AG09319 (cell line): ENCODE measurements at places on chromosomes 7 and 10.

DNA sequence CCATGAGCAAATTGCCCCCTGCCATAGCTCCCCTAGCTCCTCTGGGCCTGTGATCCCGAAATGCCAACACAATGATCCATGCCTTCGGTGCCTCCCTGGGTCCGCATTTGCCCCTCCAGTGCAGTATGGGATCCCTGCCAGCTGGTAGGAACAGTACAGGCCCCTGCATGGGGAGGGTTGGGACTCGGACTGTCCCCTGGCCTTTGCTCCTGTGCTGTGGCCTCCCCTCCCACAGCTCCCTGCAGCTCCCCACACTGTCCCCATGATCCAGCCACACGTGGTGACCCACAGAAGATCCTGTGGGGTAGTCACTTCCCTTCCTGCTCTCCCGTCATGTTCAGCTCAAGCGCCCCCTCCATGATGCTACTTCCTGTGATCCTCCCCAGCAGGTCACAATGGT lies 140.3 kb downstream of the MAPK8 start:
- no peak for DNase-seq

- no peak for DNase-seq
Observed at GRCh38 chr7:33128631-33128989, 754 bp upstream of the BBS9 start.

GRCh38 chr7:66296557-66296956 lies 91.4 kb downstream of the TPST1 start:
- no peak for DNase-seq

DNA sequence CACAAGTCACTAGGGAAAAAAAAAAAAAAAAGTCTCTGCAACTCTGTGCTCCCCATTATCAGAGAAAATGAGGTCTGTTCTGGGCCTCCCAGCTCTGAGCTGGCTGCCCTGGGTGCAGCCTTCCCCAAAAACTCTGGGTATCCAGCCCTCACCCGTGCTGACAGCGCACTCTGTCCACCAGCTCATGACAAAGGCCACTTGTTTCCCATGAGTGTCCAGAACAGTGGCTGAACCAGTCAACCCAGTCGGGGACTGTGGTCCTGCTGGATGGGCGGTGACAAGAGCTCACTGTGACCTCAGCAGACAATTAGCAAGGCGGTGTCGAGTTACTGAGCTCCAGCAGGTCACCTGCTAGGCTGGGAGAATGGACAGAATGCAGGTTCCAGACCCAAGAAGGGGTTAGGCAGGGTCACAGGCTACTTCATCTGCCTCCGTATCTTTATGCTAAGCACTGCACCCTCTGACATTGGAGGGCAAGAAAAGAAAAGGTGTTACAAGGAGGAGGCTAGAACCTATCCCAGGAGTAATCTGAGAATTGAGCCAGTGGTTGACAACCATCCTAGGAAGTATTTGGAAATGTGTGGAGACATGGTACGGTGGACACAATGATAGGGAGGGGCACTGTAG lies 37.2 kb downstream of the DLG5 start:
- DNase-seq, result no peak

DNA sequence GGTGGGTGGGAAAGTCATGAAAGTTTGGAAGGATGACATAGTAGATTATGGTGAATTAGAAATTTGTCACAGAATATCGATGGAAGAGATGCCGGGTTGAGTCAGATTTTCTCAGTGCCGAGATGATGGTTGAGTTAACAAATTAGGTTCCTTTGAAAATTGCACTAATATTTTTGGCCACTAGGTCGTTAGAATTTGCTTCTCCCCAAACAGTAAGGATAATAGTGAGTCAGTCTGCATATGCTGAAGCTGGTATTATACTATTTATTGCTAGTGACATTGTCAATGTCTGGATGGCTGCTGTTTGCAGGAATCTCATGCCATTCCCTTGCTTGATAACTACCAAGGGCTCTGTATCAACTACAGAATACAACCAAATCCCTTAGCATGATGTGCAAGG lies 37.7 kb upstream of the MINDY3 start:
- no peak for DNase-seq

GRCh38 chr7:118183428-118183785 lies 557 bp upstream of the LSM8 start:
- no peak for DNase-seq

- DNase-seq, result no peak
Observed at GRCh38 chr10:131444286-131444685, 132.8 kb upstream of the TCERG1L start.

DNA sequence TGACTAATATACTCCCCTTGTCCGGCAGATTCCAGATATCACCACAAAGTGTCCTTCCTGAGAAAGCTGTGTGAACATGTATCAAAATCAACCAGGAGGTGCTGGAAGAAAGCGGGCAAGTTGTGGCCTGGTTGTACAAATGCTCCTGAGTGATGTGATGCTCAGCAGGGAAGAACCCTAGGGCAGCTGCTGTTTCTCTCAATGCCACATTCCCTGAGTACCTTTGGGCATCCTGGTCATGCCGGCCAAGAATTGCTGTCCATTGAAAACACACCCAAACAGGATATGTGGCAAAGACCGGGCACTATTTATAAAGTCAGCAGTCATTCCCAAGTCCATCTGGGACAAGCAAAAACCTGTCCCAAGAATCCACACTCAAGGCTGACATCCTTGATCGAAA lies 7.8 kb upstream of the ADCY1 start:
- DNase-seq, result no peak

DNA sequence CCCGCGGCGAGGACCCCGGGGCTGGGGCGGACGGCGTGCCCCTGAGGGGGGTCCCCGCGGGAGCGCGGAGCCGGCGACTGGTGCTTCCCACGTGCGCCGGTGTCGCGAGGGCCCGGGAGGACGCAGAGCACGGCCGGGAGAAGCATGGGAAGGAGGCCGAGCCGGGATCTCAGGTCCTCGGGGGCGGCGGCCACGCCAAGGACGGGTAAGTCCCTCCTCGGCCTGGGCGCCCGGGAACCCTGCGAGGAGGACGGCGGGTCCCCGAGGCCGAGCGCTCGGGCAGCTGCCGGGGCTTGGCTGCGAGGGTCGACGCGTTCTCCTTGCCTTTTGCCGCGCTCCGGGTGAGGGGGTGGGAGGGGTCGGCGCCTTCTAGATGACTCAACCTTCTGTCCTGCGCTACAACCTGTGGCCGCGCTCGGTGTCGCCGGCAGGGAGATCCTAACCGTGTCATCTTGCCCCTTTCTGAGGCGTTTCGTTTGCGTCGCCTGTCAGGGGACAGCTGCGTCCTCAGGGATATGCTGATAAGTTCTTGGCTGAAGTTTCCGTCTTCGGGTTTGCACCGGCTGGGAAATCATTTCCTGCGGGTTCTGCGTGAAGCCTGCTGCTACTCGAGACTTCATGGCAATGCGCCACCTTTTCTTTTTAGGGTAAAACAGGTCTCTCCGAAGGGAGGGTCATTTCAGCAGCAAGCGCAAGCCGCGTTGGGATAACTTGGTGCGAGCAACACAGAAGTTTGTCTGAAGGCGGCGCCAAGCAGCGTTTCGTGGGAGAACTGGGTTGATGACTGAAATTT lies 529 bp downstream of the TASOR2 start:
- peak; percentile 31 for DNase-seq

DNA sequence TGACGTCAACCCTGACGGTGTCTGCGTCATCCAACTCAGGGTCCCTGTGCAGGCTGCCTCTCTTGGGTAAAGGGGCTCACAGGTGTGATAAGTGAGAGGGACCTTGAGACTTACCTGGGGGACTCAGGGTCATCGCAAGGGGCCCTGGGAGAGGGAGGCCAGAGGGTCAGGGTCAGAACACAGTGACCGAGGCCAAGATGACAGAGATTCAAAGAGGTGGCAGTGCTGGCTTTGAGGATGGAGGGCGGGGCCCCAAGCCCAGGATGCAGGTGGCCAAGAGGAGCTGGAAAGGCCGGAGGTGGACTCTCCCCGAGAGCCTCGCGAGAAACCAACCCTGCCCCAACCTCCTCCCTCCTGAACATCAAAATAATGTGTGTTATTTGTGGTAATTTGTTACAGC lies 165.2 kb upstream of the PPP2R2D start:
- no peak for DNase-seq

- no peak for DNase-seq
Observed at GRCh38 chr10:31838065-31838464, 90.6 kb downstream of the ARHGAP12 start.

- DNase-seq, result no peak
Observed at GRCh38 chr7:14309432-14309831, 320.0 kb upstream of the ETV1 start.

GRCh38 chr7:121887634-121888033 lies 14.7 kb downstream of the PTPRZ1 start:
- DNase-seq, result no peak

GRCh38 chr7:154546946-154547587 lies 455.9 kb downstream of the PAXIP1 start:
- no peak for DNase-seq

- DNase-seq, result no peak
Observed at GRCh38 chr7:122352454-122352853, 47.9 kb upstream of the FEZF1 start.

- no peak for DNase-seq
Observed at GRCh38 chr10:86965986-86966654, 2.2 kb upstream of the ADIRF start.

- DNase-seq, result no peak
Observed at GRCh38 chr10:88200312-88201032, 337.0 kb downstream of the PTEN start.

GRCh38 chr7:96388620-96389383 lies 66.9 kb upstream of the SLC25A13 start:
- peak; percentile 31 for DNase-seq

GRCh38 chr10:88082806-88083596 lies 219.6 kb downstream of the PTEN start:
- no peak for DNase-seq

DNA sequence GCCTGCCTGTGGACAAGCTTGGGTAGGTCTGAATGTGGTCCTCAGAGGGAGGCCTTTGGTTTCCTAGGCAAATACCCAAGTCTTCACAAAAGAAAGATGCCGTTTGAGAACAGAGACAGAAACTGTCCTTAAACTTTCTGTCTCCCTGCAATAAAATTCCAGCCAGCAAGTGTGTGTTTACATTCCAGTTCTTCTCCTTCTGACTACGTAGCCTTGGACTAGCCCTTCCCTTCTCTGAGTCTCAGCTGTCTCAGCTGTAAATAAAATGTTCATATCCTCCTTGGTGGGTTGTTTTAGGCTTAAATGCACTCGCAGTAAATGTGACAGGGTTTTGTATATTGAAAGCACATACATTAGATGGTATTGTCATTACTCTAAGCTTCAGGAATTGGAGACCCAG lies 561.2 kb upstream of the MKI67 start:
- DNase-seq, result no peak

GRCh38 chr7:116736927-116737715 lies 65.1 kb downstream of the MET start:
- no peak for DNase-seq

GRCh38 chr10:33145451-33146188 lies 187.6 kb upstream of the ITGB1 start:
- DNase-seq, result no peak

- DNase-seq, result no peak
Observed at GRCh38 chr7:47352394-47352968, 229.4 kb downstream of the TNS3 start.

DNA sequence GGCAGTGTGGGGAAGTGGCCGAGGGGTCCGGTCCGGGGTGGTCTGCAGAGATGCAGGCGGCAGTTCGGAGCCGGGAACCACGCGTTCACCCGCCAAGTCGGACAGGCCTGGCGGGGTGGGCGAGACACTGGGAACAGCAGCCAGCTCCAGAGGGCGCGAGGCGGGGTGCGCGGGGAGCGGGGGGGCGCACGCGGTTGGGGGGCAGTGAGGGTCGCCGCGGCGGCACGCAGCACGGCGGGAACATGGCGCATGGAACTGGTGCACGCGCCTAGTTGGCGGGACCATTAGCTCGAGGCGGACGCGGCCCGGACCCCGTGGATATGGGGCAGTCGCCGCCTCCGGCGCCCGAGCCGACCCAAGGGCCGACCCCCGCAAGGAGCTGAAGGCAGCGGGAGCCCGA lies 635.9 kb downstream of the ZNF37A start:
- no peak for DNase-seq

DNA sequence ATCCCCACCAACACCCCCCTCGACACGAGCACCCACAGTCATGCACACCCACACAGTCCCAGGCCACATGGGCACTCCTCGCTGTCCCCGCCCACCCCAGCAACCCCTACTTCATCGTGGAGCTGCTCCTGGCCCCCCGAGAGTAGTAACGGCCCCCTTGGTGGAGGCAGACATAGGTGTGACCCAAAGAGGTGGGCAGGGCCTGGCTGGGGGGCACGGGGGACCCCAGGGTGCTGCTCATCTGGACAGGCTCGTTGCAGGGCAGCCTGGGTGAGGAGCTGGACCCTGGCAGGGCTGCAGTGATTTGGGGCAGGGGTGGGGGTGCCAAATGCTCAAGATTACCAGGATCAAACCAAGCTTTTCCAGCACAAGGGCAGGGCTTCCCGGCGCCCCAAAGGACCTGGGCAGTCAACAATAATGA lies 42.4 kb upstream of the ZMIZ1 start:
- no peak for DNase-seq

DNA sequence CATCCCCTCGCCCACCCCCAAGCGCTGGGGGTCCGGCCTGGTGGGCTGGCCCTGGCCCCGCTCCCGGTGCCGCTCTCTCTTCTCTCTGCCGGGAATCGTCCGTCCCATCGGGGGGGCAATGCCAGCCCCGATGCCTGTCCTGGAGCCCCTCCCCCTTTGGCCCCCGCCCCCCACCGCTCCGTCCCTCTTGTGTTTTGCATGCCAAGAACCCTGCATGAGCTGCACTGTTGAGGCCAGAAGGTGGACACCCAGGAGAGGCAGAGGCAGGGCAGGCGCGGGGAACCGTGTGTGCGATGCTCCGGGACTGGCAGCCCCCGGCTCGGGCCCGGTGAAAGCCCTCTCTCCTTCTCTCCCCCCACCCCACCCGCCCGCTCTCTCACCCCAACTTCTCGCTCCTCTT lies 22.1 kb upstream of the HSPB1 start:
- DNase-seq, result no peak

GRCh38 chr10:83991986-83992753 lies 147.1 kb upstream of the GHITM start:
- no peak for DNase-seq

- no peak for DNase-seq
Observed at GRCh38 chr7:46879783-46880182, 702.1 kb downstream of the TNS3 start.

GRCh38 chr10:34593930-34594329 lies 221.2 kb downstream of the PARD3 start:
- no peak for DNase-seq

- DNase-seq, result no peak
Observed at GRCh38 chr10:102384606-102385429, 10.7 kb upstream of the NFKB2 start.
